ENCODE measurements at places on chromosomes 12 and 14.
A peak's percentile ranks its signal among the peaks of the same experiment; 100 is the strongest.

- DNase-seq: no peak
Observed at GRCh38 chr14:105469456-105470349, 4.9 kb upstream of the CRIP2 start.

DNA sequence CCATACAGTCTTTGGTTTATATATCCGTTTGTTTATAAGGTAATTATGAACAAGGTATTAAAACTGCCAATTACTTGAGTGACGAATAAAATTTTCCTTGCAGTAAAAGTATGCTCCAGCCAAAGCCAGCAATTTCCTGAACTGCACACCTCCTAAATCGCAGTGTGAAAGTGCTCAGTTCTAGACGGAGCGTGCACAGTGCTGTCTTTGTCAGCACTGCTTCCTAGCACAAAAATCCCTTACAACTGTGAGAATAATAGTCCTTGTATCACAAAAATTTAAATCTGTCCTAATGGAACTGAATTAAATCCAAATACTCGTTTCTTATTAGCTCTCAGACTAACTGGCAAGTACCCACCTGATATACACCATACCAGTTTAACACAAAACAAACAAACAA lies 26.3 kb downstream of the LRIG3 start:
- DNase-seq: peak; percentile 15

- no peak for DNase-seq
Observed at GRCh38 chr12:94689646-94690036, 39.3 kb upstream of the TMCC3 start.

DNA sequence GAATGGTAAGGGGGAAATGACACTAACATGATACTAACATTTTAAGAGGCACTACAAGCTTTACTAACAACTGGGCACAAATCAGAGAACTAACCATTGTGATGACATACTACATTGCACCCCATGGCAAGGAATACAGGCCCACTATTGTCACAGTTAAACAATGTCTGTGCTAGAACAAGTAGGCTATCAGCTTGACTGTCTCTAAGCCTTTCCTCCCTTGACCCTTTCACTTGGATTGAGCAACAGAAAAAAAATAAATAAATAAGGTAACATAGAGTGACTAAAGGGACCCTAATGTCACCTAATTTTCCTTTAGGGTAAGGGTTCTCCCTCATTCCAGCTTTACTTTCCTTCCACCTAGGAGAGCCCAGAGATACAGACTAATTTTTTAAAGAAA lies 4.4 kb downstream of the SLC38A2 start:
- DNase-seq: peak; percentile 74

- DNase-seq: no peak
Observed at GRCh38 chr12:42469355-42470175, 120.0 kb downstream of the PRICKLE1 start.

- no peak for DNase-seq
Observed at GRCh38 chr12:2578772-2579171, 216.0 kb upstream of the FKBP4 start.

GRCh38 chr12:8742501-8742900 lies 44.7 kb downstream of the RIMKLB start:
- no peak for DNase-seq

DNA sequence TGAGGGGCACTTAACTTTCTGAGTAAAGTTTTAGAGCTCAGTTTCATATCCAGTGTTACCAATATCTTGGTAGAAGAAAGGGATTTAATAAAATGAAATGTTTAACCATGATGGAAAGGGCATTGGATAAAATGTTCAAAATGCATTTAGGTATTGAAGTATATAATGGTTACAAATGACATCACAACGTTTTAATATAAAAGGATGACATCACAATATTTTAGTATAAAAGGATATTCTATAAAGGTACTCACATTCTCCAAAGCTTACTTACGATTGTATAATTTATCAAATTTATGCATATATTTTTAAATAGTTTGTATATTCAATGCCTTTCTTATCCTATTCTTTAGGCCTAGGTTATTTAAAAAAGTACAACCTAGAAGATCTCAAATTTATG lies 226.1 kb downstream of the PPFIA2 start:
- no peak for DNase-seq

- DNase-seq: no peak
Observed at GRCh38 chr12:2614341-2614740, 180.4 kb upstream of the FKBP4 start.

GRCh38 chr14:100537446-100538350 lies 49.5 kb downstream of the BEGAIN start:
- peak; percentile 80 for DNase-seq

DNA sequence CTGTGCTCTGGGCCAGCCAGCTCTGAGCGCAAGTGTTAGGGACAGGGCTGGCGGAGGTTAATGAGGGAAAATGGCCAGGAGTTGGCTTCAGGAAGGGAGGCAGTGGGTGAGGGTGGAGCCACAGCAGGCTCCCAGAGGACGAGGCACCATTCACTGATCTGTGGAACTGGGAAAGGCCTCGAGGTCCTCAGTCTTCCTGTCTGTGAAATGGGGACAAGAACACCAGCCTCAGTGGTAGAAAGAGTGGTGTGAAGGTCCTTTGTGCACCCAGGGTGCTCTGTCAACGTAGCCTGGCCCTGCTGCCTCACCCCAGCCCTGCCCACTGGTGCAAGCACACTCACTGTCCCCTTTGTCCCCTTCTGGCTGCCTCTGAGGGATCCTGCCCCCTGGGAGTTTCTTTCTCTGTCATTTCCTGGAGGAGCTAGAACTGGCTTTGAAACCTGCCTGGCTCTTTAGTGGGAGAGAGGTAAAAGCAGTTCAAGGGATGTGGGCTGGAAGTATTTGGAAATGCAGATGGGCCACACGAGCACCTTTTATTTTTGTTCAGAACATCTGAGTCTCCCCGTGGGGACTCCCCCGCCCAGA lies 25.0 kb downstream of the SYNDIG1L start:
- no peak for DNase-seq

GRCh38 chr14:69886453-69887242 lies 7.4 kb downstream of the SMOC1 start:
- DNase-seq: no peak

GRCh38 chr14:24232645-24233537 lies at the start of gene GMPR2:
Gene GMPR2 (plus strand): TSS chr14:24232929. CDS start chr14:24233254, 325 bp downstream.
- DNase-seq: no peak

- DNase-seq: no peak
Observed at GRCh38 chr12:31950088-31950487, 9.1 kb upstream of the RESF1 start.

DNA sequence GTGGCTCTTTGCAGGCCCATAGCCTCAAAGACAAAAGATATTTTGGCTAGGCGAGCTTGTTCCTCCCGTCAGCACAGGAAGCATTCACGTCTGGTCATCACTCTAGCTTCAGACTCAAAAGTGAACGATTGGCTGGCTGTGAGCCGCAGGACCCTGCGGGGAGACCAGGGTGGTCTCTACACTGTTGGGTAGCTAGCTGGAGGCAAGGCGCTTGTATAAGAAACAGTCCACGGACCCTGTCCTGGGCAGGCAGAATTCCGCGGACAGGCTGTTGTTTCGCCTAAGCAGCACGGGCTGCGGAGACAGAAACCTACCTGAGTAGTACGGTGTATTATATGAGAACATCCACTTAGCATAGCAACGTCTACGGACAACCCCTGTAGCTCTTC lies 29.6 kb downstream of the WBP11 start:
- no peak for DNase-seq

- DNase-seq: peak; percentile 25
Observed at GRCh38 chr14:90726656-90727055, 89.6 kb downstream of the TTC7B start.

GRCh38 chr14:105867961-105868599 lies 341.7 kb downstream of the TMEM121 start:
- DNase-seq: no peak

- DNase-seq: no peak
Observed at GRCh38 chr12:129704232-129704830, 199.5 kb downstream of the TMEM132D start.

DNA sequence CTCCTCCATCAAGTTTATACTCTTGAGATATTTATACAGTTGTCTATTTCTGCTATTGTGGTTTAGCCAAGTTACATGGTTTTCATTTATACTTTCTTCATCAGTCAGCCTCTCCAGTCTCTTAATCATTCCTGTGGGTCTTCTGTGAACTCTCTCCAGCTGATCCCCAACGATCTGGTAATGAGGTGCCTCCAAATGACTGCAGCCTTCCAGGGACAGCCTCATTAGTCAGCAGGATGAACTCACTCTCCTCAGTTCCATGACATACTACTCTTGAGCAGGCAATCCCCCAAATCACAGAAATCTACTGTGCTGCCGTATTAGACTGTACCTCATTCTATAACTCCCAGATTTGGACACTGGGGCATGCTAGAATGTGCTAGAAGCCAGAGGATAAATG lies 15.3 kb downstream of the AREL1 start:
- DNase-seq: no peak

DNA sequence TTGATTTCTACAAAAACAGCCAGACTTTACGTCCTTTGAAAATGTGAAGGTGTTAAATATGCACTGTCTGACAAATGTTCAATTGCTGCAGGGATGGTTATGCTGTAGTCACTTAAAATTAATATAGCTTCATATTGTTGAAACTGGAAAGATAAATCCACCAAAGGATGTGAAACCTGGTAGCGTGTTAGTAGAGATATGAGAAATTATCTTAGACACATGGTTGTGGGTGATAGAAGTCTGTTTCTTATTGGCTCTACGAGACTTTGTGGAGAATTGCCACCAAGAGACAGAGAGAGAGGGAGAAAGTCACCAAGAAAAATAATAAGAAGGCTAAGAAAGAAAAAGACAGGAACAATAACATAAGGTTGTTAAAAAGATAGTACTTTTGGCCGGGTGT lies 2.6 kb upstream of the CAPRIN2 start:
- no peak for DNase-seq

GRCh38 chr12:29350080-29350479 lies 30.9 kb downstream of the ERGIC2 start:
- DNase-seq: no peak

GRCh38 chr12:20390846-20391245 lies 22.5 kb downstream of the PDE3A start:
- no peak for DNase-seq

DNA sequence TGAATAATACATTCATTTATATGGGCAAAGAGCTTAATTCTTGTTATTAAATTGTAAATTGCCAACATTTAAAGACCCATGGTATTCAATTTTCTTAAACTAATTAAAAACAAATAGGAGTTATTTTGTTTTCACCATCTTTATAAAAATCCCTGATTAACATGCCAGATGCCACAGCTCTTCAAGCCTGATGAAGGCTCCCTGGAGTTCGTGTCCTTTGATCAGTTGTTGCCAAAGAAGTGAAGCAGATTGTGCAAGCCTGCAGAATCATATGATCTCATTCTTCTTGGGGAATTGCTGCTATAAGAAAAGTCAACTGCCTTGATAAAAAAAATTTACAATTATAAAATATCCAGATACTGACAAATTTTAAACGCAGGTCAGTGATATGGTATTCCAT lies 288.3 kb upstream of the PPFIA2 start:
- DNase-seq: no peak

- DNase-seq: no peak
Observed at GRCh38 chr14:95275494-95275893, 44.2 kb downstream of the CLMN start.

- peak; percentile 52 for DNase-seq
Observed at GRCh38 chr14:69695322-69696203, 71.4 kb upstream of the SRSF5 start.

GRCh38 chr12:119412811-119413794 lies 78.6 kb downstream of the CCDC60 start:
- DNase-seq: peak; percentile 35

All from substantia nigra (tissue), 51 donors.